ENCODE measurements at places on chromosomes 13 and 19.

- no peak for DNase-seq
Observed at GRCh38 chr19:17866964-17867486, 4.7 kb upstream of the SLC5A5 start.

DNA sequence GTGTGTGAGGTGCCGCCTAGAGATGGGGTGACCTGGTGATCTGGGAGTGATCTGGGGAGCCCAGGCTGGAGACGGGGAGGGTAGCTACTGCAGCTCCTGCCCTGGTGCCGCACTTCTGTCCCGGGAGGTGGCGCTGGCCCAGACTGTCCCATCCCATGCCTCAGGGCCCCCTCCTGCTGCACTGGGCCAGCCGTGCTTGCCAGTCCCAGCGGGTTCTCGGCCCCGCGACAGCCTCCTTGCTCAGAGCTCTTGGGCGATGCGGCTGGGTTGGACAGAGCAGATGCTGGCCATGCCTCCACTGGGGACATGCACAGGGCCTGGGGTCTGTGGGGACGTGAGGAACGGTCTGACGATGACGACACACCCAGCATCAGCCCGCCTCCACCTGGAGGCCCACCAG is 2.5 kb downstream of the RAX2 start:
- DNase-seq = no peak

GRCh38 chr13:77143431-77143830 is 116.5 kb upstream of the FBXL3 start:
- no peak for DNase-seq

DNA sequence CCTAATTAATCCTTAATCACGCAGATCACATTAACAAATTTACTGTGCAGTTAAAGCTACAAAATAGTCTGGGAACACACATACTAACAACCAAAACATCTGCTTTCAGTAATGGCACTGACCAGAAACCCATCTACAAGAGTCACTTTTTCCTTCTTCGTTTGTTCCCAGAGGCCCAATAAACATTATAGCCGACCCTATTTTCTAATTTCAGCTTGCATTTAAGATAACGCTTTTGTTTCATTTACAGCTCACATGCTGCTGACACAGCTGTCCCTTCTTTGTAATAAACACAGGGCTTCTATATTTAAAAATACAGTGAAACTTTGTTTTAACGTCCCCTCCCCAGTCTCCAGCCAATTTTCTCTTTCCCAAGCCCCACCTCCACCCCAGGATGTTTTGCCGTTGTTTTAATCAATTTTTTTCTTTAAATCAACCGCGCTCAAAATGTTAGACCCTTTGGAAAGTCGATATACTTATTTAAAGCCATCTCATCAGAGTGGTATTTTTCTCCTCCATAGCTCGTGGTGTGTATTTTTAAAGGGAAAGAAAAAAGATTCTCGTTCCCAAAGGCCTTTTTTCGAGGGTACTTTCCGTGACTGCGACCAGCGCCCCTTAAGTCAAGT is 1.7 kb upstream of the WBP4 start:
- no peak for DNase-seq

GRCh38 chr19:15212711-15213110 is 11.9 kb upstream of the NOTCH3 start:
- DNase-seq = no peak

- no peak for DNase-seq
Observed at GRCh38 chr13:45328661-45329111, 12.3 kb downstream of the TPT1 start.

DNA sequence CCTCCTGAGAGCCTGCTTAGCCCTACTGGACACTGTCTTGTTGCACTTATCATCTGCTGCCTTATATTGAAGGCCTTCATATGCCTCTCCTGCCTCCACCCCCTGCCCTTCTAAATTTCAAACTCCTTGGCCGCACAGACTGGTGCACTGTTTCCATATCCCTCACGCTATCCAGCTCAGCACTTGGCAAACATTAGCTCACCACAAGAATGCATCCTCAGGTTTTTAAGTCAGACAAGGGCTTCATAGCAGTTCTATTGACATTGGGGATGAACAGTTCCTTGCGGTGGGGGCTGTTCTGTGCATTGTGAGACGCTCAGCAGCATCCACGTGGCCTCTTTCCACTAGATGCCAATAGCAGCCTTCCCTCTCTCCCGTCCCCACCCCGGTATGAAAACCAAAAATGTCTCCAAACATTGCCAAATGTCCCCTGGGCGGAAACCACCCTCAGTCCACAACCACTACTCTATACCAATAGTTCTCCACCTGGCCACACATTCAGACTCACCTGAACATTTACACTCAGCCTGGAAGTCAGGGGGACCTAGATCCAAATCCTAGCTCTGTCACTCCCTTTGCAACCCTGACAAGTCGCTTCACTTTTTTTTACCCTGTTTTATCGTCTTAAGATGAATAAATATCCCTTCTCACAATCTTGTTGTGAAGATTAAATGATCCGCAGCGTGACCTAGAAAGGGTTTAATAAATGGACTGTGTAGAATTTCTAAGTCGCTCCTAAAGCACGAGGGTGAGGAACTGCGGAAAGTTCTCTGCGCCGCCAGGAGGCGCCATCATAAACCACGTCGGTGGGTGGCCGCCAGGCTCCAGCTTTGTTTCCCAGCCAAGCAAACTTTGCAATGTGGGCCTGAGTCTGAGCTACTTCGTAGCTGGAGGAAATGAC is 3.6 kb upstream of the CEACAM3 start:
- no peak for DNase-seq

DNA sequence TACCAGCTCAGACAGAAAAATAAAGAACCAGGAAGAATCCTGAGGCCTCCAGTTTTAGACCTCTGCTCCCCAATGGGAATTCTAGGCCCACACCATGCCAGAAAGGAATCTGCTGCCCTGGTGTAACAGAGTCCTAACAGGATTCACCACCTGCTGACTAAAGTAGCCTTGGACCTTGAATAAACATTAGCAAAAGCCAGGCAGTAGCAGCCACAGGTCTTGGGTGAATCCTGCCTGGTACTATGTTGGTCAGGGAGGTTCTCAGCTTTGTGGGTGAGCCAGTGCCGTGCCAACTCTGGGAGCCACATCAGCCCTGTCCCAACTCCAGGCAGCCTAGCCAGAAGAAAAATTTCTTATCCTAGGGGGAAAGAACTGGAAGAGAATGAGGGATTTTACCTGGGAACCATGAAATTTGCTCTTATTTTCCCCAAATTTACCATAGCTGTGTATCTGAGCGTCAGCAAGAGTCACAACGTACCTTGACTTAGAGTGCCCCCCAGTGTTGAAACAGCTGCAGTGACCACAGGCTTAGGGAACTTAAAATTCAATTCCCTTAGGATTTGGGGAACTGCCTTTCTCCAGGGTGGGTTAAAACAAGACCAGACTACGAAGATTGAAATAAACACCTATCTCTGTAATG is 1895.6 kb upstream of the PRR20A start:
- no peak for DNase-seq

- DNase-seq = no peak
Observed at GRCh38 chr19:35123573-35123972, 8.0 kb downstream of the FXYD3 start.

GRCh38 chr13:43596924-43597598 is 189.7 kb downstream of the ENOX1 start:
- DNase-seq = no peak

DNA sequence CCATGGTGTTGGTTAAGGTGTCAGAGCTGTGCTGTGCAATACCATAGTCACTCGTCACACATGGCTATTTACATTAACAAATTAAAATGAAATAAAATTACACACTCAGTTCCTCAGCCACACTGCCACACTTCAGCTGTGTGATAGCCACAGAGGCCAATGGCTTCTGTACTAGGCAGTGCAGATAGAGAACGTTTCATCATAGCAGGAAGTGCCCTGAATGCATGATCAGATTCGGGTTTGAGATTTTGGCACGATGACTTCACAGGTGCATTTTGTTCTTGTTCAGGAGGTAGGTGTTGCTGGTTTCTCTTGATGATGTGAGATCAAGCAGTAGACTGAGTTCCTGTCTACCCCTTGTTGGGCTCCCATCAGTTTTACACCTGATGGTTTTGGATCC is 6.5 kb downstream of the ARMC6 start:
- no peak for DNase-seq

- no peak for DNase-seq
Observed at GRCh38 chr19:3142292-3142670, 6.4 kb downstream of the GNA15 start.
